ENCODE measurements at places on chromosomes 6 and 20.

DNA sequence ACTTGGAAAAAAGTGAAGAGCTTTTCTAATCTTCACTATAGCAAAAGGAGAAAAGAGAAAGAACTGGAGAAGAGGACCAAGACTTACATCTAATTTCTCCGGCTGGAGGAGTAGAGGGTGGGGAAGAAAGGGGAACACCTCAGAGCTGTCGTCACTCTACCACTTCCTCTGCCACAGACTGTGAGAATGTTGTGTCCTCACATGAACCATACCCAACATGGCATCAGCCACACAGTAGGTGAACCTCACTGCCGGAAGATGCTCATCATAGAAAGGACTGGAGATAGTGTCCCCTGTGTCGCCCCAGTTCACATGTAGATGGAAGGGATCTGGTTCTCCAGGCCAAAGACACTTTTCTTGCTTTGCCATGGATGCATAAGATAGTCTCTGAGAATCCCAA is 604.4 kb upstream of the NOX3 start:
- DNase-seq = no peak

DNA sequence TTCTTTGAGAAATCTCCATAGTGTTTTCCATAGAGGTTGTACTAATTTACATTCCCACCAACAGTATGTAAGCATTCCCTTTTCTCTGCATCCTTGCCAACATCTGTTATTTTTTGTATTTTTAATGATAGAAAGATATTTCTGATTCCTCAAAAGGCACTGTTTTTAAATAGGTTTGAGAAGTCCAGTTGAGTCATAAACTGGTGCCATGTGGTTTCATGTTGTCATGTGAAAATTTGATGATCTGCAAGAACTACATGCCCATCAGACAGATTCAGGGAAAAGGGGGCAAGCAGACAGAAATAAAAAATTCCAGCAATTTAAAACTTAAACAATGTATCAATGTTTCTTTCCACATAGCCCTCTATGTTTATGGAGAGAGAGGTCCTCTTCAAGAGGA is 227.5 kb downstream of the KCNQ5 start:
- DNase-seq = no peak

DNA sequence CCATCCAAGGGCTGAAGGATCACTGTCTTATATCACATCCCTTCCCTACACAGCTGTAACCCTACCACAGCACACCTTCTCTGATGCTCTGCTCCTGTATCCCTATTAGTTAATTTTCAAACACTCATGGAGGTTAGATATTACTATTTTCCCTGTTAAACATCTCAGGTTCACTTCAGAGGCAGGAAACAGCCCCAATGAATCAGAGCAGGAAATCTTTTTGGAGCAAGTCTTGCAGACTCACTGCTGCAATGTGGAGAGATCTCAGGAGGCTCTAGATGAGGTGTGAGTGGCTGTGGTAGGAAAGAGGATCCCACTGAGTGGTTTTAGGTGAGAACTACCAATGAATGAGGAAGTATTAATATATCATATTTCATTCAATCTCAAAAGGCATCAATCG is 19.7 kb upstream of the HTR1B start:
- DNase-seq = no peak

DNA sequence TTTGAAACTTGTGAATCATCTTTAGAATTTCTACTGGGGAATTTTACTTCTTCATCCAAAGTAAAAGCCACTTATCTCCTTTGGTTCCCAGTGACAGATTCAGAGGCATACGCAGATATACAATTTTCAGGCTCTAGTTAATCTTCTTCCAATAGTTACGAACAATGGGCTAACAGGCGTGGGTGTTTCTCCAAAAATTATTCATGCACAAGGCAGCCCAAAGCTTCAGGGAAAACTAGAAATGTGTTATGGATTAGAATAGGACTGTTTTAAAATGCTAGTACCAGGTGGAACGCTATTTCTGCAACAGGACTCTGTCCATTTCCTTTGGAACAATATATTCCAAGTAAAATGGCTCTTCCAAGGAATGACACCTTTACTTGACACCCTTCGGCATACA is 102.2 kb downstream of the ZNF217 start:
- DNase-seq = no peak

DNA sequence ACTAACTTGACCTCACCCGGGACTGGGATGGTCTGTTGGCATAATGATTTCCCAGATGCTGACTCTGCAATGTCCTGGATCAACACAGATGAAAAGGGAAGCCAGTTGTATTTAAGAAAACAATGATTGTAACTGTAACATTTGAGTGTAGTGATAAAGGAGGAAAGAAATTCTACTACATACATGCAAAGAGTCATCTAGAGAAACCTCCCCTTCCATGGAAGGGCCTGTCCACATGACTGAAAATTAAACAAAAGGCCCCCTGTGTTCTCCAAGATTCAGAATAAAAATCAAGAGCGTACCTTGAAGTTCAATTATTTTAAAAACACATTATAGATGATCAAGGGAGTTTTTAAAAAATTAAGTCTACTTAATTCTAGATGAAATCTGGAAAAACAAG is 151.2 kb downstream of the FOXC1 start:
- DNase-seq = no peak

DNA sequence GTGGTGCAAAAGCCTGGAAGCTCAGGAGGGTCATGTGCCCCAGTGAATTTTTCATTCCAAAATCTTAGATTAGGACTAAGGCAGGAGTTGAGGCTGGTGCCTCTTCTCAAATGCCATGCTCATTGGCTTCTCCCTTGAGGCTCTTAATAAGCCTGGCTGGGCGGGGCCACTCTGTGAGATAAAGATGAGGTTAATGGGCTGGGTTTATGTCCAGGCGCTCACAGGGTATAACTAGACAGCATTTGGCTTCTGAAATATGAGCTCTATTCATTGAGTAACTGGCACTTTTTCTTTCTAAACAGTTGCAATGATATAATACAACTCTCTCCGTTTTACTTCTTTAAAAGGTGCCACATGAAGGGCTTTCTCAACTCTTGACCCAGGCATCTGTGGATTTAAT is 156.3 kb downstream of the SCML4 start:
- DNase-seq = no peak

- DNase-seq = no peak
Measured at GRCh38 chr6:87682310-87682709, 19.7 kb downstream of the AKIRIN2 start.

GRCh38 chr6:96990989-96991388 is 66.5 kb downstream of the KLHL32 start:
- DNase-seq = no peak

- DNase-seq = no peak
Measured at GRCh38 chr6:36963451-36964290, 9.1 kb downstream of the PI16 start.

GRCh38 chr20:33843050-33843449 is 31.9 kb downstream of the CHMP4B start:
- DNase-seq = no peak

DNA sequence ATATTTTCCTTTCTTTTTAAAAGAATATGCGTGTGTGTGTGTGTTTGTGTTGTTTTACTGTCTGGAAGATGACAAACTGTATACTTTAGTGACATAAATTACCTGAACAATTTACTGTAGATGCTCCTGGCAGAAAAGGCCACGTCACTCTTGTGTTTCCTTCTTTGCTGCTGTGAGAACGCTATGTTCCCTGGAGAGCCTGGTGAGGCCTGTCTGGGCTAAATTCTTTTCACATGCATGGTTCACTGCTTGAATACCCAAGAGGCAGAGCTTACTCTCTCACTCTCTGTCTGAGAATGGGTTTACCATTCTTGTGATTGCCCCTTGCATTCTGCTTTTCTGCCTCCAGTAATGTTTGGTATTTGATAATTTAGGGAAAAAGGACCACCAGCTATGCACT is 64.3 kb downstream of the EDN1 start:
- no peak for DNase-seq

DNA sequence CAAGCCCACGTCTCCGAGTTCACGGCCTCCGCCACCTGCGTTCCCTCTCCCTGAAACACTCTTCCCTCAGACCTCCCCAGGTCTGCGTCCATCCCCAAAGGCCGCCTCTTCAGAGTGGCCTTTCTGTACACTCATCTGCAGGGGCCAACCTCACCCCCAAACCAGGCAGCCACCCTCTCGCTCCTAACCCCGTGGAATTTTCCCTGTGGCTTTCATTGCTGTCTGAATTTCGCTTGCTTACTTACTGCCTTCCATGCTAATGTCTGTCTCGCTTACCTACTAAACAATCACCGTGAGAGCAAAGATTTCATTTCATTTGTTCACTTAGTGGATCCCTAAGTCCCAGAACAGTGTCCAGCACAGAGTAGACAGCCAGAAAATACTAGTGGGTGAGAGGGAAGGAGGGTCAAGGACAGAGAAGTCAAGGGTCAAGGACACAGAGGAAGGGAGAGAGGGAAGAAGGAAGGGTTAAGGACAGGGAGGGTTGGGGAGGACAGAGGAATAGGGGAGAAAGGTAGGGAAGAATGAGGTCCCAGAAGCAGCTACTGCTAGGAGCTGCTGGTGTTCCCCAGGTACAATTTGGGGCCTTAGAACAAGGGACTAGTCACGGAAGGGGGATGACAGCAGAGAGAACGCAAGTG is 114.7 kb downstream of the NFATC2 start:
- DNase-seq = no peak

DNA sequence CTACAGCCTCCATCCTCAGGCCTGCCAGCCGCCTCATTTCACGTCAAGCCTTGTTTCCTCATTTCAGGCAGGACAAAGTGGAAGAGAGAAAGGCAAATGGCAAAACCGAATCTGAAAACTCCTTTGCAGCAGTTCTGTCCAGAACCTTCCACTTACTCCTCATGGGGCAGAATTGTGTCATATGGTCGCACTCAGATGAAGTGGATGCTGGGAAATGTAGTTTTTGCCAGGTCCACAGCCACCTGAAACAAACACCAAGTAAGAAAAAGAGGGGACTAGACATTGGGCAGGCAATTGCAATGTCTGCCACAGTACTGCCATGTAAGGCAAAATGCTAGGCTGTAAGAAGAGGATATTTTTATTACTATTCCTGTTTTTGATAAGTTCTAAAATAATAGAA is 44.9 kb downstream of the ISM1 start:
- DNase-seq = no peak

DNA sequence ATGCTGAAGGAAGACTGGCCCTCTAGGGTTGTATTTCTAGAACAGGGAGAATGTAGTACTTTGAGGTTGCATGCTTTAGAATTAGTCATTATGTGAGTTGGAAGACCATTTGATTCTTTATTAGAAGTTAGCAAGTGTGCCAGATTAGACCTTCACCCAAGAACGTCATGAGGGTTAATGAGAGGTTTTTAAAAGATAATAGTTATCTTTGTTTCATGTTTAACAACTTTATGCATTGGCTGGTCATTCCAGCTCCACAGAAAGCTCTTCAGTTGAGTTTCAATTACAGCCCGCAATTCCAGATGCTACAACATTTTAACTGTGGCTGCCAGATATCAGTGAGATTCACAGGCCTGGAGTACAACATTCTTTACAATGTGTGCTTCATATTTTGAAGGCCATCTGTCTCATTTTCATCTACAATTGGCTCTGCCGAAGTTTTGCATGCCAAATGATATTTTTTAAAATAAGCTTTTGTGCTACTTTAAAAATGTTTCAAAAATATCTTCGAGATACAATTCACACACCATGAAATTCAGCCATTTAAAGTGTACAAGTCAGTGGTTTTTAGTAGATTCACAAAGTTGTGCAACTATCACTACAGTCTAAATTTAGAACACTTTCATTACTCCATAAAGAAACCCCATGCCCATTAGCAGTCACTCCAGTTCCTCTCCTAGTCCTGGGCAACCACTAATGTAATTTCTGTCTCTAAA is 61.1 kb upstream of the FBXO30 start:
- DNase-seq = no peak

DNA sequence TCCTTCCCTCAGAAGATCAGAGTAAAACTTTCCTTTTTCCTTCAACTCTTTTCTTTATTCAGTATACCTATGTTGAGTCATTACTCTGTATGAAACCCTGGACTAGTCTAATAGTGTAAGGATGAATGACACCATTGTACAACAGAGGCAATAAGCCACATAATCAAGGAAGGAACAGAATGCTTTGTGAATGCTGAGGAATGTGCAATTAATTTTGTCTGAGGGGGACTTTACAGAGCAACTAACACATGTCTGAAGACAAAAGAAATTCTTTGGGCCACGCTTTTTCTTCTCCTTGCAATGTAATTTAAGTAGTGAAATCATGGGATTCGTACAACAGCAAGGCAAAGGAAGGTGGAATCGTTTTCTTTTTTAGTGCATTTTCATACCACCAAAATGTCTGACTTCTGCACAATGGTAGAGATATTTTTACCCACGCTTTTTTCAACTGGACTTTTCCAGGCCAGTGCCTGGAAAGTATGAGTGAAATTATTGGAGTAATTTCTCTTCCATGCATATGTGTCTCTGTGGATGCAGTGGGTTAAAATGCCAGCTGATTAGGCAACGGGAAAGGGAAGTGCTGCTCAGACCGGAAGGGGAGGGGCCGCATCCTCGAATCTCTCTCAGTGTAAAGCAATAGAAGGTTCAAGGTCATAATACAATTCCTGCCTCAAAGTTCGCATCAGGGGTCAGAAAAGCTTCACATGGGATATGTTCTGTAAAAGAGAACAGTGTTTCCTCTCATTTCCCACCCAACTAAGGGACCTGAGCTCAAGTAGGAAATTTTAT is 89.9 kb upstream of the MTHFD1L start:
- no peak for DNase-seq

GRCh38 chr6:111551521-111552231 is 54.0 kb downstream of the TRAF3IP2 start:
- no peak for DNase-seq

GRCh38 chr6:156191895-156192294 is 585.3 kb upstream of the ARID1B start:
- DNase-seq = no peak

GRCh38 chr20:19709635-19710335 is 48.3 kb upstream of the RIN2 start:
- DNase-seq = no peak

DNA sequence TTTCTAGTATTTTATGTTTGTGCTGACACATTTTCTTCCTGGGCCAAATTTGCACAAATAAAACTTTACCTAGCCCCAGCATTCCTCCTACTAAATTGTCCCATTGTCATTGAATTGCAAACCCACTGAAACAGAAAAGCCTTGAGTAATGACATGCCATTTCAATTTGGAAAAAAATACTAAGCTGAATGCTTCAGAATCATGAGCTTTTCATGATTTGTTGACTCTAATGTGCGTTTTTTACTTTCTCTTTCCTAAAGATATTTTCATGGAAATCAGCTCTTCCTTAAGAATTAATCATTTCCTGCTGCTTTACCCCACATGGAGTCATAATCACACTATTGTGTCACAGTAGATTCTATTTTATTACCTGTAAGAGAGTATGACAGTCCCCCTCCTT is 47.4 kb downstream of the TRDN start:
- DNase-seq = no peak

- DNase-seq = no peak
Measured at GRCh38 chr20:51285684-51286083, 256.8 kb downstream of the NFATC2 start.

DNA sequence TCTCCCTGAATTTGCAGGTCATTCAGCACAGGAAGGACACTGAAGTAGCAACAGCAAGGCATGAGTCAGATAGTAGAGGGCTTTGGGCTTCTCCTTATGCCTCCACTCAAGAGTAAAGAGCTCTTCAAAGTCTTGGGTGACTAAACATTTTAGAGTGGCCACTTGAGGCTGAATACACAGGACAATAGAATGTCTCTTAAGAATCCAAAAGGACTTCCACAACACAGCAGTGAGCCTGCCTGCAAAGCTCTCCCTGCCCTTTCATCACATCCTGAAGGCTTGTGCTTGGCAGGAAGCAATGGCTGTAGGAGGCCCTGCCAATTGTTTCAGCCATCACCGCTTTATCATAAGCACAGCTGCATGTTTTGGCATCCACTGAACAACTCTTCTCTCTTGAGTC is 36.8 kb downstream of the FOXQ1 start:
- no peak for DNase-seq
